ENCODE measurements at places on chromosomes 3 and 15. TPM values are rescaled to one million over a fixed set of nuclear protein-coding genes. Genes with fewer than 3 reads are reported as not detected.

GRCh38 chr15:56351353-56351752 is 13.9 kb upstream of the TEX9 start:
- no peak for DNase-seq

DNA sequence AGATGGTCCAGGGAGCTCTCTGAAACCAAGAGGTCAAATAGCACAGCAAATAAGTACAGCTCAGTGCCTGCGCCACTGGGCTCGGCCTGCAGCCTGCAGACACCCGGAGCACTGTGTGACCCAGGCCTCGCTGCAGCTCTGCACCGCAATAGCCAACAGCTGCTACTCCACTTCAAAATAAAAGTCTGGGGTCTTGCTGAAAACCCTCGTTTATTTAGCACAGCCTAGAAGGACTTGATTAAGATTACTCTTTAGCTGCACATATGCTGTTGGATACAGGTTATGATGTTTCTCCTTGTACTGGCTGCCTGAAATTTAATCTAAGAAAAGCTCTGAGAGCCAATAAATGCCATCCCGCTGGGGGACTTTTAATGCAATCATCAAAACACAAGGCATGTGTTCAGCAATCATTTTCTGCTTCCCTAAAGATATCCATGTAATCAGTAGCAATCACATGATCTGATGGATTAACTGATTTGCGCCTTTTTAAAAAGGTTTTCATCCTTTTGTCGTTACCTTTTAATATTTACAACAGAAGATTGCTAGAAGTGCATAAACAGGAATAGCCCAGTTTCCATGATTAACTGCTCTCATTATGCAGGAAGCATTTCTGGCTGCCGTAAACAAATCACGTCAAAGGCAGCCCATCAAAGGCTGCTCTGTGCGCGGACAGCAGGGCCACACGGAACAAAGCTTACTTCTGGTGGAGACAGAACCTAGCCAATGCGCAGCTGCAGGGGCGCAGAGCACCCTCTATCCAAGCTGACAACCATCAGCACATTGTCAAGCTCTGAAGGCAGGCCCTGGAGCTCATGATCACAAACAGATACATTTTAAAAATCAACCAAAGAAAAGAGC is 58.8 kb downstream of the CLASP2 start:
- DNase-seq = no peak

- DNase-seq = no peak
Observed at GRCh38 chr3:56860939-56861338, 59.2 kb upstream of the ARHGEF3 start.

The ZNF620 gene
- 4.1 TPM for total RNA-seq

The DAZL gene
- not detected for total RNA-seq
